NCI-H1694 treated with DMSO at 0.1 percent for 48 hours (cell line): ENCODE measurements at places on chromosomes 13 and 19.

GRCh38 chr19:56132316-56132822 lies 8.7 kb upstream of the ZNF444 start:
- no peak for DNase-seq

DNA sequence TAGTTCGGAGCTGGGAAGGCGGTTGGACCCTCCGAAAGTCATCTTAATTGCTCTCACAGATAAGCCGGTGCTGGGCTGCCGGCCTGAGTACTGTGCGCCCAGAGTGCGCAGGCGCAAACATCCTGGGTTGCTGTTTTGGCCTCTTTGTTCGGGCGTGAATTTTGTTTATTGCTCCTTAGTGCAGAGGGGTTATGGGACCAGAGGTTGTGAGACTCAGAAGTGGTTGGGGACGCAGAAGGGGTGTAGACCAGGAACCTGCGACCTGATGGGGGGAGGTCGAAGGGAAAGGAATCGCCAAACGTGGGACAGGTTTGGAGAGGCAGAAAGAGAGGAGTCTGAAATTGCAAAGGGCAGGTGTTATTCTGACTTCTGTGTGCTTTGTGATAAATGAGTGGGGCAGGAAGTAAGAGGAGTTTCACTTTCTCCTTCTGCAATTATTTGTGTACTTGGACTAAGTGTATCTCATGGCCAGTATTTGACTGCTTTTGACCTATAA lies 607 bp upstream of the ZNF566 start:
- no peak for DNase-seq

- no peak for DNase-seq
These were observed 5.9 kb upstream of the ACOD1 start for GRCh38 chr13:76942363-76942762.

GRCh38 chr19:24051516-24051915 lies 35.5 kb upstream of the ZNF254 start:
- DNase-seq, result no peak

DNA sequence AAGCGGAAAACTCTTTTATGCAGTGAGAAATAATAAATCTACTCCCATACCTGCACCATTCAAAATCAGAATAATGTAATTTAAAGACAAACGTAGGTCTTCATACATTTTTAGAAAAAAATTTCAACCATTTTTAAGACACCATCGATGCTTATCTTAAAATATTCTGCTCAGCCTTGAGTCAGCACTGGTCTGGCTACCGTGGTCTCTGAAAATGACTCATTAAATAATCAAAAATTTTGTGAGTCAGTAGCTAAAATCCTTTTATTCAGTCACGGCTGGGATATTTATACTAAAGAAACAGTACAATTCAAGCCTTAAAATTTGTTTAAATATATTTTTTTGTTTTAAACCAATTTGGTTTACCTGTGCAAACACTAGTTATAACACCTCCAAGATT lies 2862.8 kb upstream of the PCDH20 start:
- no peak for DNase-seq

DNA sequence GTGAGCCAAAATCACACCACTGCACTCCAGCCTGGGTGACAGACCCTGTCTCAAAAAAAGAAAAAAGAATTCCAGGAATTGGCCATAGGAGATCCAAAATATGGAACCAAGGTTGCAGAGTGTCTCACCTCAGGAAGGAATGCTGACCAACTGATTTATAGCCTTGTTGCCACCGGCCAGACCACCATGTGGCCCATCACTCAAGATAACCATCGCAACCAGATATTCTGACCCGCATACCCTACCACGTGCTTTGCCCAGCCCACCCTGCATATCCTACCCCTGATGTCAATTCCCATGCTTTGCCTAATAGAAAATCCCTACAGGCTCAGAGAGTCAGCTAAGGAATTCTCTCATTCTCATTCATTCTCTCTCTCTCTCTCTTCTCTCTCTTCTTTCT lies 95.1 kb upstream of the DOCK9 start:
- DNase-seq, result no peak

- peak; percentile 31 for DNase-seq
These were observed 10.6 kb downstream of the FZR1 start for GRCh38 chr19:3516675-3517207.

- DNase-seq, result no peak
These were observed 949 bp downstream of the SERTAD1 start for GRCh38 chr19:40424637-40425449.
